ENCODE measurements at places on chromosomes 7 and 10.

GRCh38 chr7:104629408-104629807 lies 301.0 kb downstream of the LHFPL3 start:
- DNase-seq: no peak

DNA sequence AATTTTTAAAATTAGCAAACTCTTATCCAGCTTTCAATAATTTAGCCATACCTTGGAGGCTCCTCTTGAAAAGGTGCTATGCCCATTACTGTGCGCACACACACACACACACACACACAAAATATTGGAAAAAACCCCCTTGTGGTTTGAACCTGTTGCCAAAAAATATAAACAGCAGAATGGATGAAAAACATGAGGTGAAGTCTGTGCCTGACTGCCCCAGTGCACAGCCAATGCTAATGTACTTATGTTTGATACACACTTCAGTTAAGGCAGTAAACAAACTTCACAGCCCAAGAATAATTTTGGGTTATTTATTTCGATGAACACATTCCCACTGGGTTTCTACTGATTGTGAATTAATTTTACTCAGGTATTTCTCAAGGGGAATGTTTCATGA lies 113.2 kb upstream of the SEM1 start:
- DNase-seq: no peak

- no peak for DNase-seq
Observed at GRCh38 chr7:29877196-29877595, 70.9 kb downstream of the WIPF3 start.

DNA sequence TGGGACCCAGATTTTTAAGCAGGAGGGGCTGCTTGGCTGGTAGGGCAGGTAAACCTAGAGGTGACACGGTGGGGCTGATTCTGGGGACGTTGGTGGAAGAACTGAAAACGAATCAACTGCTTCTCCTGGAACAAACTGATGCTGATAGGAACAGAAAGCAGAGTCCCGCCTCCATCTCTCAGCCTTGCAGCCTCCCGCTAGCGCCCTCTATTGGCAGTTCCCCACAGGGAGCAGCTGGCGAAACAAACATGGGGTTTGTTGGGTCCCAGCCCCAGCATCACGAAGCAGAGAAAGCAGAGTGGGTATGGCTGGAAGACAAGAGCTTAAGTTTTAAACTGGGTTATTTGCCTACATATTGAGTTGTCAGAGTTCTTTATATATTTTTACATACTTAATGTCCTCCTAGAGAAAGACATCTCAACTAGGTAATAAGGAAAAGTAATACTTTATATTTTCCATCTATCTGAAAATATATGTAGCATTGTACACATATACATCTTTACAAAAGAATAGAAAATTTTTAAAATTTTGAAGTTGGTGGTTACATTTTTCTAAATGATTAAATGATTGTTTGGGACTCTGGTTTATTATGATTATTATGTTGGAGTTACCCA lies 42.3 kb upstream of the FOXI2 start:
- no peak for DNase-seq

- peak; percentile 35 for DNase-seq
Observed at GRCh38 chr7:71308096-71308495, 176.2 kb downstream of the GALNT17 start.

GRCh38 chr7:70764701-70765208 lies 367.2 kb upstream of the GALNT17 start:
- DNase-seq: no peak

DNA sequence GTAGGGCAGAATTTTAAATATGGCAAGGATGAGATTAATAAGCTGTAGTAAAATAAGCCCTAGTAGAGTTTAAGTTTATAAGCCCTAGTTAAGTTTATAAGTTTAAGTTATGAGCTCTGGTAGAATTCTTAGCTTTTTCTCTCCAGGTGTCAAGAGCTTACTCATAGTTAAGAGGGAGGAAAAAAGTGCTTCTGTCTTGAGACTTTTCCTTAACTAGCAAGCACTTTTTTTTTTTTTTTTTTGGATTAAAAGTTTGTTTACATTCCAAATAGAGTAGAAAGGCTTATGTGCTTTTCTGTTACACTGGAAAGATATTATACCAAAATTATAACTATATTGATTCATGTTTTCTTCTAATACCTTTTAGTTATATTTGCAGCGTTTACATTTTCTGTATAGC lies 25.5 kb upstream of the MPP7 start:
- no peak for DNase-seq

DNA sequence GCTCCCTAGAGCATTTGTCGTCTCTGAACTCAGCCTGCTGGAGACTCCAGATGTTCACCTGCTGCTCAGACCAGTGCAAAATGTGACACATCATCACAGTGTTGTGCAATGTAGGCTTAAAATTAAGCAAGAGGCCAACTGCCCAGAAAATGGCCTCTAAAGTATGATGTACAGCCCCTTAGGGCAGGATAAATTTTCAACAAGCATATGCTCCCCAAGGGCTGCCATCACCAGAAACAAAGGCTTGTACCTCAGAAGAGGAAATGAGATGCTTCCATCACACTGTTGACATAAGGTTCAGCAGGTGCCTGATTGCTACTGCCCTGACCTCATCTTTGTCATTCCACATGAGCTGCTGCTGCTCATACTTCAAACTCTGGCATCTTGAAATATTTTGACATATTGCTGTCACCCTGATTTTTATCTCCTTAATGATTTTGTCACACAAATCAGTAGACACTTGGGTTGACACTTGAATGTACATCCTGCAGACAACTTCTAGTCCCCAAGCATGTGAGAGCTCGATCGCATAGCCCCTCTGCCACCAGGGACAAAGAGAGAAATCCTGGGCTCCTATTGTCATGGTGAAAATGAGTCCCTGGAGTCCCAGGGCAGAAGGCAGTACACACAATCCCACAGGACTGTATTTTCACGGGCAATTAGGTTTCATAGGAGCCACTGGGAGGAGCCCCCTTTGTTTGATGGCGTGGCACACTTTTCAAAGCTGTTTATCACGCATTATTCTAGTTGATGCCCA lies 219.7 kb upstream of the STK17A start:
- peak; percentile 37 for DNase-seq

DNA sequence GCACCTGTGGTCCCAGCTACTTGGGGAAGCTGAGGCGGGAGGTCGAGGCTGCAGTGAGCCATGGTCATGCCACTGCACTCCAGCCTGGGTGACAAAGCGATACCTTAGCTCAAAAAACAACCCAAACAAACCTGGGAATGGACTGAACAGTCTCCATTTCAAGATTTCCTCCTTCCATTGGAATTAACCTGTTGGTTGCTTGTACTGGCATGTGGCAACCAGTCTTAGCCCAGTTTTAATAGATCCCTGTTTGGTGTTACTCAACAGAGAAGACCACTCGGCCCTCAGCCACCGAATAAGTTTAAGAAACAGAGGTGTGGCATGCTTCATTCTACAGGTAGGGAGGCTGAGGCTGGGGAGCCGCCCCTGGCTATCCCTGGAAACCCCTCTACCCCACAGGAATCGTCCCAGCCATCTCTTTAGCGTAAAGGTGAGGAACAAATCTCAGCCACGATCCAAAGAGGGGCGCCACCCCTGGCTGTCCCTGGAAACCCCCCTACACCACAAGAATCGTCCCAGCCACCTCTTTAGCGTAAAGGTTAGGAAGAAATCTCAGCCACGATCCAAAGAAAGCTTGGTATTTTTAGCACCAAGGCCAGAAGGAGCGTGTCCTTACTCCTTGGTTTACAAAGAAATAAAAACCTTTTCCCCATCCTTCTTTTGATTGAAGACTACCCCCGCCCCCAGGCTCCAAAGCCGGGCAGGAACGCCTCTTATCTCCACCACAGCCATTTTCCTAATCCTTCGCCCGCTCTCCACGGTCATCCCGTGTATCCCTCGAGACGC lies 861 bp upstream of the TSPAN14 start:
- DNase-seq: no peak

- no peak for DNase-seq
Observed at GRCh38 chr7:101702362-101702850, 73.3 kb upstream of the MYL10 start.

GRCh38 chr10:37854626-37855025 lies 2.8 kb downstream of the ZNF248 start:
- no peak for DNase-seq

DNA sequence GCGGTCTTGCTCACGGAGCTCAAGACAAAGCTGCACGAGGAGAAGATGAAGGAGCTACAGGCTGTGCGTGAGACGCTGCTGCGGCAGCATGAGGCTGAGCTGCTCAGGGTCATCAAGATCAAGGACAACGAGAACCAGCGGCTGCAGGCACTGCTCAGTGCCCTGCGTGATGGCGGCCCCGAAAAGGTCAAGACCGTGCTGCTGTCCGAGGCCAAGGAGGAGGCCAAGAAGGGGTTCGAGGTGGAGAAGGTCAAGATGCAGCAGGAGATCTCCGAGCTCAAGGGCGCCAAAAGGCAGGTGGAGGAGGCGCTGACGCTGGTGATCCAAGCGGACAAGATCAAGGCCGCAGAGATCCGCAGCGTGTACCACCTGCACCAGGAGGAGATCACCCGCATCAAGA lies 51.4 kb downstream of the JAKMIP3 start:
- no peak for DNase-seq

DNA sequence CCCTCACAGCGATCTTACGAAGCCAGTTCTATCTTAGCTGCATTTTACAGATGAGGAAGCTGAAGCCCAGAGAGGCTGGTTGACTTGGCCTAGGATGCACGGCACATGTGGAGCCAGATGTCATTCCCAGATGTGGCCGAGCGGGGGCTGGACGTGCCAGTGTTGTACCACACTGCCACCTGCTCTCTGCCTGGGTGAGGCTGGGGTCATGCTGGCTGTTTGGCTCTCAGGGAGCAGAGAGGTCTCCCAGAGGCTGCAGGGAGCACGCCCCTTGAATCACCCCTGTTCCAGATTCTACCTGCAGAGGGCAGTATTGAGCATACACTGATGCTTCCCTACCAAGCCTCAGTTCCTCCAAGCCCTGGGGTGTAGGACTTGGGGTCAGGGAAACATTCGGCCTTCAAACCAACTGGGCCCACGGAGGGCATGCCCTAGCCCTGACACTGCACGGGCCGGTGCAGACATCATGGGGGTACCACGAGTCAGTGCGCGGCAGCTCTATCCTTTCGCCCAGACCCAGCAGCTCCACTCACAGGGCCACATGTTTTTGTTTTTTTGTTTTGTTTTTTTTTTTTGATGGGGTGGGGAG lies 3.8 kb upstream of the GTF2IRD1 start:
- peak; percentile 84 for DNase-seq

All from AG08395 (cell line).